ENCODE measurements at places on chromosomes 4 and X.

- no peak for DNase-seq
These were observed 595.1 kb downstream of the RAB28 start for GRCh38 chr4:12889054-12889453.

- DNase-seq = no peak
These were observed 398.0 kb downstream of the RAPGEF2 start for GRCh38 chr4:159500861-159501260.

- no peak for DNase-seq
These were observed 79.5 kb downstream of the AFF1 start for GRCh38 chr4:87014284-87014782.

DNA sequence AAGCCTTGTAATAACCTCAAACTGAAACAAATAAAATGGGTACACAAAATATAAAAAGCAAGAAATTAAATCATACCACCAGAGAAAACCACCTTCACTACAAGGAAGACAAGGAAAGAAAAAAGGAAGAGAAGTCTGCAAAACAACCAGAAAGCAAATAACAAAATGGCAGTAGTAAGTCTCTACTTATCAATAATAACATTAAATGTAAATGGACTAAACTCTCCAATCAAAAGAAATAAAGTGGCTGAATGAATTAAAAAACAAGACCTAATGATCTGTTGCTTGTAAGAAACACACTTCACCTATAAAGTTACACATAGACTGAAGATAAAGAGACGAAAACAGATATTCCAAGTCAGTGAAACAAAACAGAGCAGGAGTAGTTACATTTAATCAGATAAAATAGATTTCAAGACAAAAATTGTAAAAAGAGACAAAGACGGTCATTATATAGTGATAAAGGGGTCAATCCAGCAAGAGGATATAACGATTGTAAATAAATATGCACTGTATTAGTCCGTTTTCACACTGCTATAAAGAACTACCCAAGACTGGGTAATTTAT, 144.1 kb downstream of the MAB21L2 start:
- no peak for DNase-seq

DNA sequence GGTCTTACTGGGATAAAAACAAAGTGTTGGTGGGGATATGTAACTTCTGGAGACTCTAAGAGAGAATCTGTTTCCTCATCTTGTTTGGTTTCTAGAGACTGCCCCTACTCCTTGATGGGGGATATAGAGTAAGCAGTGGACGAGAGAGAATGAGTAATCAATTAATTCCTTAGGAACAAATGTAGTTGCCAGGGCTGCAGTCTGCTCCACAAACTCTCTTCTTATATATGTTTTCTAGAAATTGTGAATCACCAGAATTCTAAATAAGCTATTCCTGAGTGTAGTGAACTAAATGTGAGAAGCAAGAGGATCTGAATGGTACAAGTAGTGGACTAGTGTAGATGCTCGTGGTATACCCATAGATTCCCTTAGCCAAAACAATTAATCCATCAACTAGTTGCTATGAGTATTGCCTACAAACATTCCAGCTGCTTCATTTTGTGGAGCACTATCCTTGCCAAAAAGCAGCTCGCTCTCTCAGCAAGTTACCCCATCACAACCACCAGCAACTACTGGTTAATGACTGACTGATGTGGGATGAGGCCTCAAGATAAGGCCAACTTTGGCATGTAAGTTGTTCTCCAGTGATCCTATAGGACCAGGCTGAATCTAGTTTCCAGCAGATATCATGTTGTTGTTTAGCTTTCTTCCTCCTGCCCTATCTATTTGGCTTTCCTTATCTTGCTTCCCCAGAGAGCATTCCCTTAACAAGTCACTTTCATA, 273.0 kb downstream of the SLC7A11 start:
- no peak for DNase-seq

- no peak for DNase-seq
These were observed 30.0 kb upstream of the FGG start for GRCh38 chr4:154642373-154643009.

GRCh38 chrX:45622538-45622937, 421.9 kb upstream of the DIPK2B start:
- DNase-seq = no peak

GRCh38 chrX:15356444-15356843, 21.1 kb upstream of the PIGA start:
- DNase-seq = no peak

DNA sequence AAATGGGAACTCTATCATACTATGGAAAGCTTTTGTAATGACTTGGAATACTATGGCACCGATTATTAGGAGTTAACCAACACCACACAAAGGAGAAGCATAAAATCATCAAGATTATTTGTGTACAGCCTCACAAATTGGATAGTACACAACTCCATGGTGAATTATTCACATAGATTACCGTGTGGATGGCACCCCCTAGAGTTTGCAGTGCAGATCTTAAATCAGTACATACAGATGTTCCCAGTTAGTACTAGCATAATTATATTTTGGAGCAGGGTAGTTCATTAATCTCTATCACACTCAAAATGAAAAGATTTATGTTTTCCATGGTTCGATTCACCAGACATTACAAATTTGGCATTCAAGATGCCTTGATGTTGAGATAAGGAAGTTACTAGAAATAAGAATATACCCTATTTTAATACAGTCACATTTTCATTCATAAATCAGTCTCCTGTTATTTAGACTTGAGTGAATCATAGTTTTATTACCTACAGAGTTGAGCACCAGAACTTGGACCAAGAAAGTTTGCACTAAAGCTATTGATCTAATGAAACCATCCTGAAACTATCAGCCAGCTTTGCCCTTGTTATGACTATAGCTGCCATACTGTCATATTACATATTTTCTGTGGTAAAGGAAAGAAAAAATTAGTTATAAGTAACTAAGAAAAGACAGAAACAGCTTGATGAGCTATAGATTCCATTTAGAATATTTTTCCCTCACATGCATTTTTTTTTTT, 531.8 kb downstream of the GLUD2 start:
- DNase-seq = no peak

DNA sequence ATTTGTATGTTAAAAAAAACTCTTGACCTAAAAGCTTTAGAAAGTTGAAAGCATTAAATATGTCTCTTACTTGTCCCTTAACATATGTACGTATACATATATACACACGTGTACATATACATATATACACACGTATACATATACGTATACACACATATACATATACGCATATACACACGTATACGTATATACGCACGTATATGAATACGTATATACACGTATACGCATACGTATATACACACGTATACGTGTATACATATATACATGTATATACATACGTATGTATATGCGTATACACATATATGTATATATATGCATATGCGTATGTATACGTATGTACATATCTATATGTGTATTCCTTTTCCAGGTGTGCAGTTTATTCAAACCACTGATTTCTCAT, 3.8 kb downstream of the KDM6A start:
- DNase-seq = no peak

DNA sequence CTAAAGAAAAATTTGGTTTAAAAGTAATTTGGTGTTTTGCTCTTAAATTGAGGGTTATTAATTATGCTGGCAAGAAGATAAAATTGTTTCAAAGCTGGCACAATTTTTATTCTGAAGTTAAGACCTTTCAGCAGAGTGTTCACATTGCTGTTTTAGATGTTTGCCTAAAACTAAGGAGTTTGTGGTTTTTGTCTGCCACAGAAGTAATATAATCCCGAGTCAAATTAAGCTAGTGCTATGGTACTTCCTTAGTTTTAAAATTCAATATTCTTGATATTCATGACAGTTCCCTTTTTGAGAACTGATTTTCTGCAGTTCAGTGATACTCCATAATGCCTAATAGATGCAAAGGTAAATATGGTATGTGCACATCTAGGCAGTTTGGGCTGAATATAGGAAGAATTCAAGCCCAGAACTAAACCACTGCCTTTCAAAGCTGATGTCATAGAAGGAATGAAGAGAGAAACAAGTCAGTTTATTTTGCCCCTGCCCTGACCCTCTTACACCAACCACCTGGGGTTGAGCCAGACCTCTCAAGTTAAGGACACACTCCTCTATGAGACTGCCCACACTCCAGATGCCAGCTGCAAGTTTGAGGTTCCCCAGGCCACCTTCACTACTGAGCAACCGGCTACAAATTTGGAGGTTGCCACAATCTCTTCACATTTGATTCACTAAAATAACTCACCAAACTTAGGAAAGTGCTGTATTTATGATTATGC, 32.1 kb upstream of the VEGFC start:
- DNase-seq = no peak

DNA sequence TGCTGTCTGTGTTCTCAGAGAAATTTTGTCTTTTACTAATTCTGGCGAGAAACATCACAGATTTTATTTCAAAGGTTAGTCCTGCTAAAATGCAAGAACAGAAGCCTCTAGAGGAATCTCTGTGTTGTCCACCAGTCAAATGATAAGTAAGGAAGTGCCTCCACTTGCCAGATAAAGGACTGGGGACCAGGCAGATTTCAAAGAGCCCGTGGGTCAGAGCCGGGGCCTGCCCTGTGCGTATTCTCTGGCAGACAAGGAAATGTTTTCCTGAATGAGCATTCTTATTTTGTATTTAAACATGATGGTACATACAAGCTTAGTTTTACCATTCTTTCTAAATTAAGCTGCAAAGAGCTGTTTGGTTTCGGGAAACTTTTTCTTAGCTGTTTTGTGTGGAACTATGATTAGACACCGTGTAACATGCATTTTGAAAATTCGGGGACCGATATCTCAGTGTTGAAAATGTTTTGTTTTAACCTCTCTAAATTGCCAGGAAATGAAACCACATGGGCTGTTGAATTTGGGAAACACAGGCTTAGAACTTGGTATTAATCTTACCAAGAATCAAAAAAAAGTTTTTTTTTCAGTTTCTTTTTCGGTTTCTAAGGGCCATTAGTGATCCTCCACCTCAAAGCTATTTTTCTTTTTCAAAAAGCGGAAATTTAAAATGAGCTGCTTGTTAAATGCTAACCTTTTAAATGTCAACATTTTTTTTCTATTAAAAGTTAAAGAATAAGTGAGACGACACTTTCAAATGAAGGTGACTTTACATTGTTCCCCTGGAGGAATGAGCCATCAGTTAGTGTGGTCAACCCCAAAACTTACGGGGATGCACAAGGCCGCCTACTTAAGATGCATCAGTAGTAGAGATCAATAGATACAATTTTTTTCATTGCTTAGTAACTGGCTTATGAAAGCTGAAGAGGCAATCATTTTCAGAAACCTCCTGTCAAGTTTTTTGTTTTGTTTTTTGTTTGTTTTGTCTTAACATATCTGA, 89.6 kb upstream of the MTM1 start:
- DNase-seq = peak; percentile 24

DNA sequence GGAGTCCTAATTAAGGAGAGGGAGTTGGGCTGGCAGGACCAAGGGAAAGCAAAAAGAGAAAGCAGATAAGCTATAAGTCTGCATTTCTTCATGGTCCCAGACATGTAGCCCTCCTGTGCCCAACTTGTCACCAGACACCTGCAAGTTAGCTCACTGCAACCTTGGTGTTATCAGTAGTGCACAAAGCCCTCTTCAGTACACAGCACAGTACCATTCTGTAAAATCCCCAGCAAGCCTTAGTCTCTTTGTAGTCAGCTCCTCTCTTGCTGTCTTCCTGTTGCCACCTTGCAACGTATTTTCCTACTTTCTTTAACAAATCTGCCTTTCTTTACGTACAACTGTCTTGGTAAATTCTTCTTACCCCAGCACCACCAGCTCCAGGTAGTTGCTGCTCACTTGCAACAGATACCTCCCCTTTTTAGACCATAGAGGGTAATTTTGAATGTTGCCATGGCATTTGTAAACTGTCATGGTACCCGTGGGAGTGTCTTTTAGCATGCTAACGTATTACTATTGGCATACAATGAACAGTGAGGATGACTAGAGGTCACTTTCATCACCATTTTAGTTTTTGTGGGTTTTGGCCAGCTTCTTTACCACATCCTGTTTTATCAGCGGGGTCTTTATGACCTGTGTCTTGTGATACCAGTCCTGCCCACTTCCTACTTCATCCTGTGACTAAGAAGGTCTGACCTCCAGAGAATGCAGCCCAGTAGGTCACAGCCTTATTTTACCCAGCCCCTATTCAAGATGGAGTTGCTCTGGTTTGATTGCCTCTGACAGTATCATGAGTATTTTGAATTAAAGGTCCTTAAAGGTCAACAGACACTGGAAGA, 28.3 kb upstream of the AP1S2 start:
- DNase-seq = no peak

- DNase-seq = peak; percentile 49
These were observed 50.8 kb downstream of the PRPS1 start for GRCh38 chrX:107678957-107679740.

GRCh38 chr4:121785479-121785878, 15.6 kb upstream of the EXOSC9 start:
- no peak for DNase-seq

DNA sequence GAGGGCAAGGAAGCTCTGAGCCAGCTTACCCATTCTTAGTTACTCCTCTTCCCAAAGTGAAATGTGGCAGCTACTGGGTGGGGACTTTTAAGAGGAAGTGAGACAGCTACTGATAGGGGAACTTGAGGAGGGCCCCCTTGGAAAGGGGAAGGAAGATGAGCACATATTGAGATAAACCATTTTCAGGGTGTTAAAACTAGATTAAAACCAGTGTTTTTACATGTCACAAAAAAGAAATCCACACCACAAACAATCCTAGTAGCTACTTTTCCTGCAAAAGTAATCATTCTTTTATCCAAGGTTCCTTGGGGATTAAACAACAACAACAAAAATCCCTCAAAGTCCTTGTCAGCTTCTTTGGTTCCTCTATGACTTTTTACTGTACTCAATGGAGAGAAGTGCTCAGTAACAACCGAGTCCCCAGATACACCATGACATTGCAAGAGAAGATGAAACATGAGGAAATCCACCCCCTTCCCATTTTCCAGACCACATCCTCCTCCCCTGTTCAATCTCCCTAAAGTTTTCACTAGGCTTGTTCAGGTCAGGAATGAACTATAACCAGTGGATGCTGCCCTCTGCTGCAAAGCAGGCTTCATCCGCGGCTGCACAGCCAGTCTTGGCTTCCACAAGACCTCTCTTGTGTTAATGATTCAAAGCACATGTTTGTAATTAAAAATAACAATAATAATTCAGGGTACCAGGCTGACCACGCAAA, 113.5 kb upstream of the TMEM164 start:
- no peak for DNase-seq

GRCh38 chr4:48483777-48484493, 792 bp downstream of the SLC10A4 start:
- no peak for DNase-seq

DNA sequence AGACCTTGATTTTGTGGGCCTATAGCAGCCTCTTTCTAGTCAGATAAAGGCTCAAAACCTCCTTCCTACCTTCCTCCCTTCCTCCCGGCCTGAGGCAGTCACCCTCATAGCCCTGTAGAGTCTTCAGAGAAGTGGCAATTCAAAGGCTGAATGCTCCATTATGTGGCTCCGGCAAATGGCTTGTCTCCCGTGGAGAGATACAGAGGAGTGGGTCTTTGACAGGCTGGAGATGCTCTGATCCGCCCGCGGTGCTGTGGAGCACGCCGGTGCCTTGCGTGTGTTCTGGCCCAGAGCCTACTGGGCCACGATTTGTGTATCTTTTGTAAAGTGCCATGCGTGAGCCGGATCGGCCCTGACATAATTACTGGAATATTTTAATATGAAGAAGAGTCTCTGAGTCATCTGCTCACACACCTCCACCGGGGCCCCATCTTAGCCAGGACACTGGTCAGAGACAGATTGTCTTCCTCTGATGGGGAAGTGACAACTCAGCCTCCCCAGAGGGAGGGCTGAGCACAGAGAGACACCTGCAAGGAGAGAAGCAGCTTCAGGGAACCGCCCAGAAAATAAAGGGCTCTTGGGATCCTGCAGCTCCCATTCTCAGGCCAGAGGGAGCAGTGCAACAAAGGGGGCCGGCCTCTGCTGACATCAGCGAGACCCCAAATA, 88.7 kb downstream of the DCTD start:
- DNase-seq = no peak

GRCh38 chr4:137471461-137471860, 60.8 kb downstream of the PCDH18 start:
- no peak for DNase-seq
